CD8-positive, alpha-beta memory T cell (primary cell): ENCODE measurements at places on chromosomes 5 and 9. TPM values are rescaled to one million over a fixed set of nuclear protein-coding genes. Genes with fewer than 3 reads are reported as not detected.

DNA sequence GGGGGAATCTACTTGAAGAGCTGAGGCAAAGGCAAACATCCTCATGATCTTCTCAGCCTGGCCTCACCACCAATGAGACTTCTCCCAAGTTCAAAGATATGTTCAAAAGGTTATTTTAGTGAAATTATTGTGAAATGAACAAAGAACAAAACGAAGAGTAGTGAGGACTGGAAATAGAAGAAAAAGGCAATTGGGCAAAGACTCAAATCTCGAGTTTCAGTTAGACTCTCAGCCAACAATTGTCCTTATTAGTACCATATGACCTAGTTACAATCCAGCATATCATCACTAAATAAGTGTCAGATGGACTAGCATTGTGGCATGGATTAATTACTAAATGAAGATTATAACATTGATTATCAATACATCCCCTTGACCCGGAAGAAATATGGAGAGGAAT, 9.0 kb downstream of the ZNF474 start:
- no peaks in the 10 kb centered on the region for H3K36me3 ChIP-seq
- DNase-seq = no peak
- no peak overlapping the region for H3K4me3 ChIP-seq
- H3K4me1 ChIP-seq = peaks cover 6% of the 10 kb centered on the region
- no peaks in the 10 kb centered on the region for H3K27me3 ChIP-seq

DNA sequence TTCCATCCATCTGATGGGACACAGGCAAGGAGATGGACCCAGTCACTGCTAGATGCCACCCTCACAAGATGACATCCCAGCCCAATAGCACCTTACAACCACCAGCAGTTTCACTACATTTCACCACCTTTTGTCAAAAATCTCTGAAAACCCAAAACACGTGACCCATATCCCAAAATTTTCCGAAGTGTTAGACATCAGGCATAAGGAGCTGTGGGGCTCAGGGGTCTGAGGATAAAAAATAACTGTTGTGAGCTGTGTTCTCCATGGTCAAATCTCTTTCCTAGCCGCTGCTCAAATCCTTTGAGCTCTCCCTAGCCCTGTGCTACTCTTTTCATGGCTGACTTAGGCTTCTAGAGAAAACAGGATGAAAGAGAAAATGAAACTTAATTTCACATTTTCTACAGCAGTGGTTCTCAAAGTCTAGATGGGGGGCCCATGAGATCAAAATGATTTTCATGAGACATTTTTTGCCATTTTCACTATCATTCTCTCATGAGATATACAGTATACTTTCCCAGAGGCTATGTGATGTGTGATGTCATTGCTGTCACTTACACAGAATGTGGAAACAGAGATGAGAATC, 40.7 kb downstream of the TIMD4 start:
- DNase-seq = no peak
- H3K4me3 ChIP-seq = peak overlapping the region; percentile 5

Gene AK8
- not detected for total RNA-seq

DNA sequence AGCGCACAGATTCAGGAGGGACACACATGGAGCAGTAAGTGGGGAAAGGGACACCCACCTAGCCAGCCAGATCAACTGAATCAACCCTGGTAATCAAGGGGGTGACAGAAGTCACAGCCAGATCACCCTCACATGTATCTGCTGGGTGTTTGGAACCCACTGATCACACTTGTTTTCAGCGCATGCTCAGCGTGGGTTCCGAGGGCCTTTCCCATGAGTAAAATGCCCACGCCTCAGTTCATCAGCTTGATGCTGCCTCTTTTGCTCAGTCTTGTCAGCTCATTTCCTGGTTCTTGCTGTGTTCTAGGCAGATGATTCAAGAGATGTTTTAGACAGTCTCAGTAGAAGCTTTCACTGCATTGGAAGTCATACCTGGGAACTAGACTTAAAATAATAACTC, 123.2 kb upstream of the SLC30A5 start:
- no peaks in the 10 kb centered on the region for H3K4me1 ChIP-seq
- H3K36me3 ChIP-seq = no peaks in the 10 kb centered on the region
- no peak overlapping the region for H3K4me3 ChIP-seq
- no peak overlapping the region for H3K27ac ChIP-seq

DNA sequence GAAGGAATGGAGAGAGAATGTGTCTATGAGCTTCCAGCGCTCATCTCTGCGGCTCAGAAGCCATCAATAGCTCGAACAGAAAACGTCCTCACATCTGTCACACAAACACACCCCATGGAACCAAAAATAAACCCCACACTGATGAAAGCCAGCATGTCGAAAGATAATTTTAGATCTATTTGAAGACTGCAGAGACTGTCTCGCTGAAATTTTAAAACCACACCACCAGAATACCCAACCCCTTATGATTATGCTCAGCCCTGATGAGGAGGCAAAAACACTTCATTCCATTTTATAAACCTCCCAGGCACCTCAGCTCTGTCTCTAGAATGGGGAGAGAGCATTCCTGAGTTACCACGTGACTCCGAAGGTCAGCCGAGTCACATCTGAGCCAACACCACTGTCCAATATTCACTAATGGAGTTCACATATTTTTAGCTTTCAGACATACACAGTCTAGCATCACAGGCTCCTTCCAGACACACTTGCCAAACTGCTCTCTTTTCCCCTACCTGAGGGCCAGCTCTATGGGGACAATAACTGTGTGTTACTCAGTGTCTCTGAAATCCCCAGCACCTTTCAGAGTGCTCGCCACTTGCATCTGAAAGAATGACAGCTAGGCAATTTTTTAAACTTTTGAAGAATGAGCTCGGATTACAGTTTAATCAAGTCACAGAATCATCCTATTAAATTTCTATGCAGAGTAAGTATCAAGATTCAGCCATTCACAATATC, 63.2 kb downstream of the SERINC5 start:
- peak overlapping the region; percentile 5 for H3K27ac ChIP-seq
- peak overlapping the region; percentile 11 for H3K4me3 ChIP-seq
- peaks cover 78% of the 10 kb centered on the region for H3K4me1 ChIP-seq
- DNase-seq = no peak
- peaks cover 4% of the 10 kb centered on the region for H3K36me3 ChIP-seq
- H3K27me3 ChIP-seq = no peaks in the 10 kb centered on the region

GRCh38 chr9:35660966-35661415, 2.9 kb downstream of the CCDC107 start:
- H3K4me1 ChIP-seq = peaks cover 73% of the 10 kb centered on the region
- H3K4me3 ChIP-seq = no peak overlapping the region
- DNase-seq = no peak
- H3K27me3 ChIP-seq = no peaks in the 10 kb centered on the region
